ENCODE measurements at places on chromosomes 3 and 15. TPM values are rescaled to one million over a fixed set of nuclear protein-coding genes. Genes with fewer than 3 reads are reported as not detected.

Gene ONECUT1
- not detected for total RNA-seq

Gene ALDH1A2
- 10.4 TPM for total RNA-seq

Gene PLS1
- total RNA-seq: 1.8 TPM

Gene ZKSCAN7
- total RNA-seq: 1.8 TPM

Gene TGM4
- total RNA-seq: not detected

Gene FBXW12
- total RNA-seq: not detected

Gene SKOR1
- 0.07 TPM for total RNA-seq

- DNase-seq: no peak
Observed at GRCh38 chr15:96858694-96859093, 528.2 kb downstream of the NR2F2 start.

DNA sequence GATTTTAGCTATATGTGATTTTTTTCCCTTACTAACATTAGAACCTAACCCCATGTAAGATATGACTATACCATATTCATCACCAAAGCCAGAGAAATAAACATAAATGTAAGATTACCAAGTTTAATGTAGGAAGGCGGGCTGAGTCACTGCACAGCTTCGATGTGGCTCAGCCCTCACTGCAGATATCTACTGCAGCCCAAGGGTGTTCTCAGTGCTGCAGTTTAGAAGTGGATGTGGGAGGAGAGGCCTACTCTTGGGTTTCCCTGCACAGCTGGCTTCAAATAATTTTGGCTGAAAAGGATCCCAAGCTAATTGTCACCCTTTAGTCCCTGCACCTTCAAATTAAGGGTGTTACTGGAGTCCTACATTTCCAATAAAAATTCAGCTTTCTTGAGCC lies 9.3 kb downstream of the ARPP19 start:
- no peak for DNase-seq

DNA sequence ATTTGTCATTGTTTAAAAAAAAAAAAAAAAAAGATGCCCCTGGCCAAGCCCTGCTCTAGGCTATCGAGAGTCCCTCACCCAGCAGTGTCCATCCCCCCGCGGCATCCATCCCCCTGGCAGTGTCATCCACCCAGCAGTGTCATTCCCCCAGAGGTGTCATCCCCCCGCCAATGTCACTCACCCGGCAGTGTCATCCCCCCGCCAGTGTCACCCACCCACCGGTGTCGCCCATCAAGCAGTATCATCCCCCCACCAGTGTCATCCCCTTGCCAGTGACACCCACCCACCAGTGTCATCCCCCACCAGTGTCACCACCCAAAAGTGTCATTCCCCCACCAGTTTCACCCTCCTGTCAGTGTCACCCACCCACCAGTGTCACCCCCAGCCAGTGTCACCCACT lies 99.3 kb upstream of the PRR20G start:
- DNase-seq: peak; percentile 10

- DNase-seq: no peak
Observed at GRCh38 chr15:50380089-50380488, 25.1 kb upstream of the GABPB1 start.

- DNase-seq: no peak
Observed at GRCh38 chr15:33311312-33311971, 675 bp downstream of the RYR3 start.

GRCh38 chr3:81581966-81582599 lies 179.4 kb downstream of the GBE1 start:
- no peak for DNase-seq

DNA sequence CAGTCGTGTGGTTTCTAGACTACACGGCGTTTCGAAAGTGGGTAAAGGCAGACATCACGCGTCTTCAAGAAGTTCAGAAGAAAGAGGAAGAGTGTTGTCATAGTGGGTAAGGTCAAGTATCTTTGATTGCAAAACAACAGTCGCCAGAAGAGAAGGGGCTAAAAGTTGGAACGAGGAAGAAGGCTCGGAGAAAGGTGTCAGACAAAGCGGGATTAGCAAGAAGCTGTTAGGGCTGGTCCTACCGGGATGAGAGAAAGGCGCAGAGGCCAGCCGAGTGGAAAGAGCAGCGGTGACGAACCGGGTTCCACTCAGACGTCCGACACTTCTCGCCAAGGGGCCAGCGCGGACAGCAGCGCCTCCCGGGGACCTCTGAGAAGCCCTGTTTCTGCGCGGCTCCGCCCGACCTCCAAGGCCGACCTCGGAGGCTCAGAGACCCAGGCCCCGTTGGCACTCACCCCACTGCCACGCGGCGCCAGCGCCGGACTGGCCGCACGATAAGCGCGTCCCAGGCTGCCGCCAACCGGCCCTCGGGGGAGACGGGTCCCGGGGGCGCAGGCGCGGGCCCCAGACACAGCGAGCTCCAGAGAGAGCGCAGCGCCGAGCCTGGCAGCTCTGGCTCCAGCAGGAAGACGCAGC lies 436 bp downstream of the ADPGK start:
- no peak for DNase-seq

DNA sequence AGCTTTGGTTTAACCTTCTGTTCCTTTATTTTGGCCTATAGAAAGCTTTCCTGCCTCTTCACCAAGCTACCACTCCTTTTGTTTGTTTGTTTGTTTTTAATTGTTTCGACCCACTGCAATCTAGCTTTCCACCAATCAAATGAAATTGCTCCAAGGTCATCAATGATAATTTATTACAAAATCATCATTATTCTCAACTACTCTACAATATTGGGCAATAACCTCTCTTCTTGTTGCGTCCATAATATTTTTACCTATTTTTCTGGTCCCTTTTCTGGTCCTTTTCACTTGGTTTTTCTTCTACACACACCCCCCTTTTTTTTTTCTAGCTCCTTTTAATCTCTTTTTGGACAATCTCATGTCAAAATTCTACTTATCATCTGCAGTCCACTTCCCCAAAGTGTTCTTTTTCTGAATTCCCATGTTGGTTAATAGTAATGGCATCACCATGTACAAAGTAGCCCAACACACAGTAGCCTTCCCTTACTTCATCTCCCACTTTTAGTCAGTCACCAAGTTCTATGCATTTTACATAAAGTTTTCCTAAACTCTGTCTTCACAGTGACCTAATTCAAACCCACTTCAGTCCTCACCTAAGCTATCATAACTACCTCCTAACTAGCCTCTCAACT lies 11.0 kb upstream of the ANKRD28 start:
- no peak for DNase-seq

DNA sequence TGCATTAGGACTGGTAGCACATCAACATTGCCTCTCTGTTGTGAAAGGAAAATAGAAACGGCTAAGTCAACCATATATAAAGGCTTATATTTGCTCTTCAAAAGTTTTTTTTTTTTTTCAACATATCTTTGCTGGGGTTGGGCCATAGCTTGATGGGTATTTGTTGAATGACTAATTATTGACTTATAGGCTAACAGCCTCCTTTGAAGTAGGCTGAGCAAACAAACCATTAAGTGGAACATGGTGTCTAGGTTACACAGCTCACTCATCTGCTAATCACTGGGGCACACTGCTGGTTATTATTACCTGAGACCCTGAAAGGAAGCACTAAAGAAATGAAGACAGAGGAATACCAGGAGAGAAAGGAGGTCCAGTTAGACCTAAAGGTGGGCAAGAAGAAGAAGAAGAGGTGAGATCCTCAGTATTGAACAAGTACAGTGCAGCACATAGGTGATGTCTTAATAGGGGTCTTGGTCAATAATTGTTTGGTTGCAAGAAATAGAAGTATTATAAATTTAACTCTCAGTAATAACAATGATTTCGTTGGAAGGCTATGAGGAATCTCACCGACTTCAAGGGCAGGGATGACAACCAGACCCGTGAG lies 139.4 kb downstream of the RPLP1 start:
- no peak for DNase-seq

DNA sequence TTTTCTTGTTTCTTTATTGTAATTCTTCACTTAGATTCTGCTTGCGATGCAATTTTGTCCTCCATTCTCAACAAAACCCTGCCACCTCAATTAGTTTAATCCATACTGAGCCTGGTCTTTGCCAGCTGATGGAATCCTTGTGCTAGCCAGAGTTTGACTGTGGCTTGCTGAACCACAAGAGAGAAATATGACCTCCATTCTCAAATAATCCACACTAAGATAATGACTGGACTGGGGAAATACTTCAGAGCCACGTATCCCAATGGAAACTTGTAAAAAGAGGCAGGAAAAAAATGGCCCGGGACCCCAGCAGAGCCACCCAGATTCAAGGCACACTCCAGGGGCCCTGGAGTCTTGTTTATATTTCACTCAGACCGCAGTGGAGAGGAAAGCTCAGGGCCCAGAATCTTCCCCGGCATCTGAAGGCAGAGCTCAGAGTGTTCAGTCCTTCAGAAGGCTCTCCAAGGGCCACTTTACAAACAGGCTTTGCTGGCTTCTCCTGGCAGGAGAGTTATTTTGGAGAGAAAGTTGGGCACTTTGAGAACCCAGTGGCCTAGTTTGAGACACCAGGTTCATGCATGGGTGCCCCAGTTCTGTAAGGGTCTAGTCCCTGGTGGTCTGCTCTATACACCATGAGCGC lies 62.7 kb downstream of the SSUH2 start:
- no peak for DNase-seq

DNA sequence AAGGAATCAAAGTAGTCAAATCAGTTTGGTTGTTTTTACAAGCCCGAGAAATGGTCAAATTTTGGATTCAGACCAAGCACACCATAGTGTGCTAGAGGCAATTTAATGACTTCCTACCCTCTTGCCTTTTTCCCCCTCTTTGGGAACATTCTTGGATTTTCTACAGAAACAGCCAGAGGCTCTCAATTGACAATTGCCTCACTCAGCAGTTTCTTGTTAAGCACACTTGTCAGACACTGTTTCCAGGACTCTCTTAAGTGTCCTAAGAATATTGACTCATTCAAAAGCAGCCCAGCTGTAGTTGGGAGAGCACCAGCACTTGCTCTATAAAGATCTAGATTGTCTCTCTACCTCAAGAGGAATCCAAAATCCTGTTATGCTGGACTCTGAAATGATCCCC lies 1.5 kb upstream of the SLC35G2 start:
- DNase-seq: no peak

- no peak for DNase-seq
Observed at GRCh38 chr3:183527428-183528379, 27.8 kb downstream of the KLHL6 start.

- no peak for DNase-seq
Observed at GRCh38 chr15:42329992-42330391, 29.3 kb upstream of the CAPN3 start.

GRCh38 chr15:98548139-98548971 lies 100.0 kb upstream of the IGF1R start:
- DNase-seq: peak; percentile 80

DNA sequence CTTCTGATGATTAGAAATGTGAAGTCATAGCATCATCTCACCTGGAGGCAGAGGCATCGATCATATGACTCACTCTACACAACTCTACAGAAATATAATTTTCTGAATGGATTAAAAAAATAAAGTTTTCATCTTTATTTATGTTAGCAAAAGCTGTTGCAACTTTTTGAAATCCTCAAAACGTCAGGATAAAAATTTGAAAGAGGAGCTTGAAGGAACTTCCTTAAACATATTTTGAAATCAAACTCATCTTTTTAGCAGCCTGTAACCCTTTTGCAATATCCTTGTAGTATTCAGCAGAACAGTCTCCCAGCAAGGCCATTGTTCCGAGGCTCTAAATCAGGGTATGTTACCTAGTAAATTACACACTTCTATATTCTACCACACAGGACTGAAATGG lies 985.4 kb downstream of the PLOD2 start:
- no peak for DNase-seq

DNA sequence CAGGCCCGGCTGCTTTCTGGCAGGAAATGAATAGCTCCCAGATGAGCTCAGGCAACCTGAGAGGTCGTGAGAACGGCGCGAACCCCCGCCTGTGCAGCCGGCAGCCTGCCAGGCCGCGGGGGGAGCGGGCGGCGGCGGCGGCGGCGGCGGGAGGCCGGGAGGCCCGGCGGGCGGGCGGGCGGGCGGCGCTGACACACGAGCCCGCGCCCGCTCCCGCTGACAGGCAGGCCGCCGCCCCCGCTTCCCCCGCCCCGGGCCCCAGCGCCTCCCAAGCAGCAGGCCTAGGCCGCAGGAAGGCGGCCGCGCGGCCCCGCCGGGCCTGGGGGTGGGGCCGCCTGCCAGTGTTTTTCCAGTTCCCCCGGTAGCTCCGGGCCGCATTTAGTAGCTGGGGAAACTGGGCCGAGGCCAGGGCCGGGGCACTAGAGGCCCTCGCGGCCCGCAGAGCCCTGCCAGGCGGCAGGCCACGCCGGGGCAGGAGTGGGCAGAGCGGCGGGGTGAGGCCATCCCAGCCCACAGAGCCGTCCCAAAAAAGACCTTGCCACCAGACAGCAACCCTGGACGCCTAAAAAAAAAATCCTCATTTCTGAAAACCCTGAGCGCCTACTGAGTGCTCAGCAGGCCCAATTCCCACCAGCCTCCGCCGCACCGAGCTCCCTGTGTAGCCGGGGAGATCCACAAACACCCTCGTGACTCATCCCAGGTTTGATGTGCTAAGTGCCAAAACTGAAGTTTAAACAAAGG lies 5.6 kb downstream of the HES1 start:
- peak; percentile 96 for DNase-seq

- no peak for DNase-seq
Observed at GRCh38 chr15:75895731-75896130, 7.9 kb upstream of the FBXO22 start.

GRCh38 chr15:88580532-88580931 lies 34.1 kb upstream of the DET1 start:
- DNase-seq: no peak

- peak; percentile 52 for DNase-seq
Observed at GRCh38 chr3:19934098-19934566, at the start of gene EFHB. Gene EFHB, minus strand, starts transcription at chr3:19934217. Its CDS starts 199 bp downstream, at chr3:19934018.

DNA sequence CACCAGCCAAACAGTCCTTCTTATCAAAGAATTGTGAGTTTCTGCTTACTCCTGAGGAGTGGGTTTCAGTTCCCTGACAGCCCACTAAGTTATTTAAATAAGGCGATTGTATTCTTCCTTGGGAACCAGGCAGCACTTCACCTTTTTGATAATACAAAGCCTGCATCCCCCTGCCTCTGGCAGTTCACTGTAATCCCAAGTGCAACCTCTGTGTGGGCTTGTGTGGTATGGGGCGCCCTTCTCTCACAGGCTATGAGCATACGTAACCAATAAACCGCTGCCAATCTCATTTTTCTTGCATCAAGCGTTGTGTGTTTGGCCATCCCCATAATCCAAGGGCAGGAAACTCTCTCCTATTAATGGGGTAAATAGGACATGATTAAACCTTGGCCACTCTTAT lies 1025.6 kb downstream of the NSUN3 start:
- no peak for DNase-seq

DNA sequence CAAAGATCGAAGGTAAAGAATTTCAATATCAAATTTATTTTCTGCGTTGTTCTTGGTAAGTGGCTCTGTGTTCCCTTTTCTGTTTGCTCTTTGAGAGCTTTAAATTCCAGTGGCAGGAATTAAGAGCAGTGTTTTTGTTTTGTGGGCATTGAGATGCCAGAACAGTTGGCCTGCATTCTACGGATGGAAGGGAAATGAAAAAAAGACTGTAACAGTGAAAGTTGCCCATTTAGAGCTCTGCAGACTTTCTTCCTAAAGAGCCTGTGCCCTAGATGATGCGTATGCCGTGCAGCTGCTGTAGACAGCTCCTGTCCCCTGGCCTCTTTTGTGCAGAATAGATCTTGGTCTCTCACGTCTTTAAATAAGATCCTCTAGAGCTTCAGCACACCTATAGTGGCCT lies 58.8 kb downstream of the KAT2B start:
- no peak for DNase-seq
